DMS53 (cell line): ENCODE measurements at places on chromosomes 7 and 10.

- DNase-seq = peak; percentile 21
Observed at GRCh38 chr10:17443707-17444387, 10.5 kb downstream of the ST8SIA6 start.

DNA sequence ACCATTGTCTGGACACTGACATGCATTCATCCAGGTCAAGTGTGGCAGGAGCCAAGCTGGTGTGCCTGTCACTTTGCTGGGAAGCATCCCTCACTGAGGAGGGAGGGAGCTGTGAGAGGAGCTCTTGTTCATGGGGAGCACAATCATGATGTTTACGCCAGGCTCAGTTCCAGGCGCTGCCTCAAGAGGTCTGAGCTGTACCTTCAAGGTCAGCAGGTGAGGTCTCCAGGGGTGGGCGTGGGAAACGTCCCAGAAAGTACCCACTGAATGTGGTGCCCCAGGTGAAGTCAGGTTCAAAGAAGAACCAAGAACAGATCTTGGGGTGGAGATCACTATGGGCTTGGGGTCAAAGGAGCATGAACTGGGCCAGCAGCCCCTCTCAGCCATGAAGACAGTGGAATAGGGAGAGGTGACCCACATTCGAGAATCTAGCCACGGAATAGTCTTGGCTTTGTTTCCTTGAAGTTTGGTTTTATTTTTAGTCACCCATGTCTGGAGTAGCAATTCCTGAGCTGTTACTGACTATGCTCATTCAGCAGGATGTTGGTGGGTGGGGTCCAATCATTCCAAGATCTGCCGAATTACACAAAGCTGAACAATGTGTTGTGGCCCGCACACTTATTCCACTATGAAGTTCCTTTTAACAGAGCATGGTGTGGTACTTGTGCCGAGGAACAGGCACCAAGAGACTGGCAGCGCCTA, 29.3 kb downstream of the NPS start:
- DNase-seq = no peak

GRCh38 chr10:7410301-7410861, 453 bp downstream of the SFMBT2 start:
- DNase-seq = no peak

- no peak for DNase-seq
Observed at GRCh38 chr10:76553263-76554032, 1084.2 kb downstream of the KCNMA1 start.

- DNase-seq = no peak
Observed at GRCh38 chr7:151309311-151309710, 32.3 kb upstream of the NUB1 start.
